ENCODE measurements at places on chromosomes 7 and 10. TPM values are rescaled to one million over a fixed set of nuclear protein-coding genes. Genes with fewer than 3 reads are reported as not detected.
A peak's percentile ranks its signal among the peaks of the same experiment; 100 is the strongest.

Gene ADAM8
- 116 TPM for total RNA-seq

GRCh38 chr10:11154849-11155498 is 137.3 kb downstream of the CELF2 start:
- H3K36me3 ChIP-seq = no peaks in the 10 kb centered on the region
- H3K4me3 ChIP-seq = no peak overlapping the region
- H3K27ac ChIP-seq = no peak overlapping the region

DNA sequence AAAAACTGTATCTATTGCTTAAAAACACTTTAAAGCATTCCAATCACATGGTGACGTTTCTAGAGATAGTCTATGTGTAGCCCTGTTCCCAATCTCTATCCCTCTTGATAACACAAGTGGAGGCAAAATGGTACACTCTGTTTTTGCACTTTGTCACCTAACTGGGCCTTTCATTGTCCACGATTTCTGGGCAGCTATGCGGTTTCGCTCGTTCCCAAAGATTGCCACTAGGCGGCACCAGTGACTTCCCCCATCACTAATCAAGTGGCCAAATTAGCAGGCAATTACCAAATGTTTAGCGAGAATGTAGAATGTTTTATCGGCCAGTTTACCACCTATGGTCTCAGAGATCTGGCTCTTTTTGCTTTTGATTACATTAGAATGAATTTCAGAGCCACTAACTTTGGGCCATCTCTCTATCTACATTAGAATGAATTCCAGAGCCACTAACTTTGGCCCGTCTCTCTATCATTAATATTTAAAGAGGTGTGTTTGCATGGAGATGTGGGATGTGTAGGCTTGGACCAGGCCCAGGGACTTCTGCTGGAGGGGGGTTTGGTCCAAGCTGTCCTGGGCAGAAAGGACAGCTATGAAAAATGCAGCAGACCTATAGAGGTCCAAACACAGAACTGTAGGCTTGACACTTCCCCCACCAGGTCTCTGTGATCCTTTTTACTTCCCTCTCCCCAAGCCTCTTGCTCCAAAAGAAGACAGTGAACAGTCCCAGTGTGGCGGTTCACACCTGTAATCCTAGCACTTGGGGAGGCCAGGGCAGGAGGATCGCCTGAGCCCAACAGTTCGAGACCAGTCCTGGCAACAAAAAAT is 90.1 kb downstream of the EPC1 start:
- peaks cover 3% of the 10 kb centered on the region for H3K4me1 ChIP-seq
- H3K27ac ChIP-seq = no peak overlapping the region
- no peak overlapping the region for H3K4me3 ChIP-seq
- DNase-seq = peak; percentile 81

- no peaks in the 10 kb centered on the region for H3K27me3 ChIP-seq
Measured at GRCh38 chr7:24372961-24373955, 89.3 kb downstream of the NPY start.

- peaks cover 3% of the 10 kb centered on the region for H3K36me3 ChIP-seq
- H3K4me1 ChIP-seq = peaks cover 38% of the 10 kb centered on the region
- H3K27ac ChIP-seq = peak overlapping the region; percentile 9
- H3K27me3 ChIP-seq = no peaks in the 10 kb centered on the region
- H3K4me3 ChIP-seq = no peak overlapping the region
Measured at GRCh38 chr10:22683140-22683389, 31.3 kb downstream of the PIP4K2A start.
